NCI-H1930 (cell line): ENCODE measurements at places on chromosomes 5 and 9.

GRCh38 chr5:156043351-156043750, 283.6 kb upstream of the SGCD start:
- DNase-seq = no peak

DNA sequence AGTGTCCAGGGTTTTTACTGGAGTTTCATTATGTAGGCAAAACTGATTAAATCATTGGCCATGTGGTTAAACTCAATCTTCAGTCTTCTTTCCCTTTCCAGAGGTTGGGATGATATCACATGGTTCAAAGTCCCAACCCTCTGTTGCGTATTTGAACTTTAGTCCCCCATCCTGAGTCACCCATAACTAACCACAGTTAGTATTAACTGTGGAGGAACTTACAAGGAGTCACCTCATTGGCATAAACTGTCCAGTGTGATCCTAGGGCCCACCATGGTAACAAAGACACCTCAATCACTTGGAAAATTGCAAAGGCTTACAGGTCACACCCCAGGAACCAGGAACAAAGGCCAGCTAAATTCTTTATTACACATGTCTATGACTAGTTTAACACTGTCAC, 188.5 kb downstream of the COX7C start:
- DNase-seq = no peak

GRCh38 chr5:95836544-95836943, 14.0 kb upstream of the GLRX start:
- DNase-seq = no peak

DNA sequence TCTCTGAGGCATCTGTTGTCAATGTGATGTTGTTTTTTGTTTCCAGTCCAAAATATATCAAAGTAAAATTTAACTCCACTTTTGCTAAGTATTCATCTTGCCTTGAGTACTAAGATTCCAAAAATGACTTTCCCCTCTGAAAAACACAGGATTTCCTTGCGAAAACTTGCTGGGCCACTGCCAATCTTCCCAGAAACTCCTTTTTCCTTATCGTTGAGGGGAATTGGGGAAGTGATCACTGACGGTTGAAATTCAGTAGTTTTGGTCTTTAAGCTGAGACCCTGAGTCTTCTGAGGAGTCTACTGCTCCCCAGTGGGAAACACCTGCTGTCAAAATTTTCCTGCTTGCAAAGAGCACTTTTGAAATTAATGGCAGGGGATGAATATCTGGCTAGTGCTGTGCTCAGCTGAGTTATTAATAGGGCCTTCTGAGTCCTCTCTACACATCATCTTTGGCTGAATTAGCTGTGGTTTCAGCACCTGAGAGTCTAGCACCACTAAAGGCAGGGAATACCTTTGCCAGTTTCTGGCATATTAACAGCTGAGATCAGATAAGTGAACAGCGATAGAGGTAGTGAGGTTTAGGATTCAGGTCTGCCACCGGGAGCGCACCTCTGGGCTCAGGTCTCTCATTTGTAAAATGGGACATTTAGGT, 18.0 kb downstream of the TLR4 start:
- DNase-seq = no peak

GRCh38 chr5:172799416-172799815, 28.4 kb upstream of the DUSP1 start:
- DNase-seq = no peak

- no peak for DNase-seq
Measured at GRCh38 chr9:121300283-121301119, 32.5 kb downstream of the GSN start.

DNA sequence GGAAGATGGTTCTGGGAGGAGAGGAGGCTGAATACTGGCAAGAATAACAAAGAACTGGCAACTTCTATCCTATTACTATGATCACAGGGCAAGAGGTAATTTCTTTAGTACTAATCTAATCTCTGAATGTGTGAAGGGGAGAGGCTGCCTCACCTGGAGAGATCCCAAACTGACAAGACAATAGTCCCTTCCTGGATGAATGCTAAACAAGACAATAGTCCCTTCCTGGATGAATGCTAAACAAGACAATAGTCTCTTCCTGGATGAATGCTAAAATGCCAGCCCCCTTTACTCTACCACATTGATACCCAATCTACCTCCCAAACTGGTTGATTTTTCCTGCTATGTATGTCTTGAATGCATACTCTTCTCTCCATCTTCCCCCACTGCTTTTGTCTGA, 145.2 kb downstream of the SIL1 start:
- no peak for DNase-seq

GRCh38 chr9:14281876-14282275, 32.1 kb downstream of the NFIB start:
- DNase-seq = no peak

DNA sequence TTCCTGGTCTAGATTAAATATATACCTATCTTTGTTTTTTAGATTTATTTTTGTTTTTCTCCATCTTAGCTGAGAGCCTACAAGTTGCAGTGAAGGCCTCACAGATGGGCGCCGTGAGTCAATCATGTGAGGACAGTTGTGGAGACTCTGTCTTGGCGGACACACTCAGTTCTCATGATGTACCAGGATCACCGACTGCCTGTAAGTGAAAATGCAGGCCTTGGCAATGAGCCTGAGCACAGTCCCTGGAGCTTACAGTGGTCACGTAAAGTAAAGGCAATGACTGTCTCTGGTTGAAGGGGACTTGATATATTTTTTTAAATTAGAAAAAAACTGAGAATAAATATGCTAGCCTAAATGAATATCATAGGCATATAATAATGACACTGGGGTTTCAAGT, 271.9 kb downstream of the ARHGEF28 start:
- DNase-seq = no peak

- DNase-seq = no peak
Measured at GRCh38 chr9:8234316-8234715, 434.7 kb upstream of the DMAC1 start.

- DNase-seq = no peak
Measured at GRCh38 chr9:37200433-37201005, 80.1 kb downstream of the ZCCHC7 start.

DNA sequence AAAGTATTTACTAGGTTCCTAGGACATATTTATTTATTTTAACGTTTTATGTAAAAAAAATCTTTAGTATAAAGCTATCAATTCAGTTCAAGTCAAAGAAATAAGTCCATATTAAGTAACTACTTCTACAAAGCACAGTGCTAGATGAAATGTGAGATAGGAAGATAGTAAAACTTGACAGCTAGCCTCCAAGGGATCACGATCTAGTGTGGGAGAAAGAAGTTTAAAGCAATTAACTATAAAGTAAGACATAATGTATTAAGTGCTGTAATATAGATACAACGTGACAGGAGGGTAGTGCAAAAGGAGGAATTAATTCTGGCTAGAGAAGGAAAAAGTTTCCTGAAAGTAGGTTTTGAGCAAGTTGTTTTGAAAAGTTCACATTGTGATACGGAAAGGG, 134.9 kb downstream of the ST8SIA4 start:
- DNase-seq = no peak

- no peak for DNase-seq
Measured at GRCh38 chr5:130496215-130496614, 592.0 kb downstream of the CHSY3 start.

- DNase-seq = no peak
Measured at GRCh38 chr5:172837640-172838039, 3.6 kb downstream of the ERGIC1 start.

DNA sequence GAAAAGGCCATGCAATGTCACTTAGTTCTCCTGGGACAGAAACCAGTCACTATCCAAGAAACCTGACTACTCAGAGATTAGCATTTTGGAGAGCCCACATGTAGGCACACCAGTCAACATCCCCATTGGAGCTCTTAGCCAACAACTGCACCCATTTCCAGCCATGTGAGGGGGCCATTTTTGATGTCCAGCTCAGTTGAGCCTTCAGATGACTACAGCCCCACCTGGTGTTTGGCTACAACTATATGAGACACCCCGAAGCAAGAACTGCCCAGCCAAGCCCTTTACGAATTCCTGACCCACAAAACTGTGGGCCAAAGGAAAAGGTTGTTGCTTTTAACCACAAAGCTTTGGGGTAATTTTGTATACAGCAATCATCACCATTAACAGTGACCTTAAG, 300.1 kb downstream of the ASTN2 start:
- no peak for DNase-seq

DNA sequence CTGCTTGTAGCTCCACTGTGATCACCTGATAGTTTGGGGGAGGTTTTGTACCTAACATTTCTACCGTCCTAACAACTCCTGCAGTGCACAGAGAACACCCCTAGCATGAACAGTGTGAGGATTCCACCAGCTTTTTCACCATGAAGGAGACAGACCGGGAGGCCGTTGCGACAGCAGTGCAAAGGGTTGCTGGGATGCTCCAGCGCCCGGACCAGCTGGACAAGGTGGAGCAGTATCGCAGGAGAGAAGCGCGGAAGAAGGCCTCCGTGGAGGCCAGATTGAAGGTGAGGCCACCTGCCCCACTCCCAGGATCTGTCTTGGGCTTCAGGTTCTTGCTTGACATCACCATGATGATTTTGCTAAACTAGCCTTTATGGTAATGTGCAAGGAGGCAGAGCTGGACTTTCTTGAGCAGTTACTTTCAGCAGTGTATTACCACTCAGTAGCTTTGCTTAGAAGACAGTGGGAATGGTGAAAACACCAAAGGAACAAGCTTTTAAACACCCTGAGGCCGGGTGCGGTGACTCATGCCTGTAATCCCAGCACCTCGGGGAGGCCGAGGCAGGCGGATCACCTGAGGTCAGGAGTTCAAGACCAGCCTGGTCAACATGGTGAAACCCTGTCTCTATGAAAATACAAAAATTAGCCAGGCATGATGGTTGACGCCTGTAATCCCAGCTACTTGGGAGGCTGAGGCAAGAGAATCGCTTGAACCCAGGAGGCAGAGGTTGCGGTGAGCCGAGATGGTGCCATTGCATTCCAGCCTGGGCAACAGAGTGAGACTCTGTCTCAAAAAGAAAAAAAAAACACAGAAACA, 3.3 kb downstream of the EXOC3 start:
- DNase-seq = no peak

DNA sequence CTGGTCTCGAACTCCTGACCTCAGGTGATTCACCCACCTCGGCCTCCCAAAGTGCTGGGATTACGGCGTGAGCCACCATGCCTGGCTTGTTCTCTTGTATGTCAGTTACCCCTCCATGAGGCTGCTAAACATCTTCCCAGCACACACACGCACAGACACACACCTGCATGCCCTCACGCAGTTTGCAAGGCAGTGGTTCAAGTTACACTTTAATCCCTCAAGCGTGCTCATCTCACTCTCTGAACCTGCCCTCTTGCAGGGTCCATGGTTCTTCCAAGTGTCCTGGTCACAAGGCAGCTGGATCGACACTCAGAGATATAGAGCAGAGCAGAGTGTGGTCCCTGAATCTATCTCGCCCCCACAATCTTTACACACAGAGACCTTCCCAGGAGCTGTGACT, 34.1 kb upstream of the RUFY1 start:
- no peak for DNase-seq

GRCh38 chr5:14890846-14891245, 19.3 kb upstream of the ANKH start:
- no peak for DNase-seq

GRCh38 chr9:128160603-128160987, 530 bp downstream of the BBLN start:
- DNase-seq = no peak

DNA sequence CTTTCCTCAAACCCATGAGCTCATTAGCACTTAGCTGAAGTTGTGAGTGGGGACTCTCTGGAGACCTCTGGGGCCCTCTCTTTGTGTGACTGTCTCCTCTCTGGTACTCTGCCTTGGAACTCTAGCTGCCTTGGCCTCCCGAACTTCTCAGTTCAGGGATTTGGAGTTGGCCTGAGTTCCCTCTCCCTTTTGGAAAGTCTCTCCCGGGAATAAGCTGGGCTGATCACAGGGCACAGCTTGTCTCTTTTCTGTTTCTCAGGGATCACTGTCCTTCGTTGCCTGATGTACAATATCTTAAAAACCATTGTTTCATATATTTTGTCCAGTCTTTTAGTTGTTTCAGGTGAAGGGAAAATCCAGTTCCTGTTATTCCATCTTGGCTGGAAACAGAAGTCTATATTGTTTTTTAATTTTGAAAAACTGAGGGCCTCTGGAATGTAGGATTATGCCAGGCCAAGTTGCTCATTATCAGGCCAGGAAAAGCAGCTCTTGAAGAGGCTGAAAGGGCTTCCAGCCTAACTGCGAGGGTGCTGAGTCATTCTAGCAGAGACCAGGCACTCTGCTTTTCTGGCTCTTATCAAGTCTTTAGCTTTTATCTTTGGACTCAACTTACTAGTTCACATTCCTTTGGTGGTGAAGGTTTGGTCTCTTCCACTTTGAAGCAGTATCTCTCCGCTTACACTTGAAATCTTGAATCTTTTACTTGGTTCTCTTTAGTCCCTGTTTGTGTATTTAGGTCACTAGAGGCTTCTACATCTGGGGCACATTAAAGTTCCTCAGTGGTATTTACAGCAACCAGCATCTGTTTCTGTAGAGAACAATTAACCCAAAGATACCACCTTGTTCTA, 8.4 kb upstream of the RGS3 start:
- no peak for DNase-seq

DNA sequence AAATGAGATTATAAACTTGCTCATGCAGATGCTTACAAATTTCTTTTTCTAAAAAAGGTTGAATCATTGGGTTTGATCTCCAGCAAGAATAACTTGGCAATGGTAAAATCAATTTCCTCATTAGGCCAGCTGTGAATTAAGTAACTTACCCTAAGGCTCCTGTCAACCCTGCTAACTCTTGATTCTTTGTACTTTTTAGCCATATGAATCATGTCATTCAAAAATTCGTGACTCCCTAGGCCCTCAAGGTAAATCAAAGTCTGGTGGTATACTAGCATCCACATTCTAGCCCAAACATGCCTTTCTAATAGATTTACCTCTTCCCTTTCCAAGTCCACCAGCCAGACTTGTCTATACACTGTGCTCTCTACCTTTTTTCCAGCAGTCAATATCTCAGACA, 420.8 kb upstream of the BRINP1 start:
- DNase-seq = no peak

DNA sequence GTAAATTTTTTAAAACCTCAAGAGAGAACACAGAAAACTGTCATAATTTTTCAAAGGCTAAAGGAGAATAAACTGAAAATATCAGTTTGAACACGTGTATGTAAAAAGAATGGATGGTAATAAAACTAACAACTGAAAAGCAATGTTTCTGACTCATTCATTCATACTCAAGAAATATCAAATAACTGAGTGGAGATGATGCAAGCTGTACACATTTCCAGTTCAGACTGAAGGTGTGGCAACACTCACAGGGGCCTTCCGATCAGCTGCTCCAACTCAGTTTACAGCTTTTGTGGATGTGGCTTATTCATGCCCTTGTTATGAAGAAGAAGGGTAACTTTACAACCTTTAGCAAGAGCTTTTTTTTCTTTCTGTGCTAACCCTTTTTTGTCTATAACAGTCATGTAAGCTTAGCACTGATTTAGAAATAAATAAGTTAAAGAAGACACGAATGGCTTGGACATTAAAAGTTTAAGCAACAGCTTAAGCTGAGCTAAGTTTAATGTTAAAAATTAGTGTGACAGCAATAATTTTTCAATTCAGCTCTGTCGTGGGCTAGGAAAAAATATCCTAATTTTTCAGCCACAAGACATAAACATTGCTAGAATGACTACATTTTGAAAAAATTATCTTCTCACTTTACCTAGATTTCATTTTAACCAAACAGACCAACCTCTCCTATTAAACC, 453.5 kb downstream of the RAB3C start:
- DNase-seq = no peak
